T follicular helper cell (primary cell): ENCODE measurements at places on chromosomes 2 and 18.
A peak's percentile ranks its signal among the peaks of the same experiment; 100 is the strongest.

- DNase-seq = no peak
Observed at GRCh38 chr2:68889021-68889420, 17.8 kb upstream of the BMP10 start.

DNA sequence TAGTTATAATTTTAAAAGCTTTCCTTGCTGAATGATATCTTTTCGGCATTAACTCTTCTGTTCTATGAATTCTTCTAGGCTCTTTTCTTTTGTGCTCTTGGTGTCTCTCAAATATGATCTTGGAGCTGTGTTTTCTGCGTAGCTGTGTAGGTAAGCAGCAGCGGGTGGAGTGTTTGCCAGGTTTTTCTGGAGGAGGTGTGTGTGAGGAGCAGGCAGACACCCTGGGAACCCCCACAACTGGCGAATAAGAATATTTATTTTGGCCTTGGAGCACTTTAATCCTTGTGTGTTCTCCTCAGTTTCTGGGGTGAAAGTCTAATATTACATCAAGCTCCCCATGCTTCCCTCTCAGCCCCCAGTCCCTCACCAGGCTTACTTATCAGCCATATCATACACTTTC, 232.0 kb upstream of the FANCL start:
- DNase-seq = no peak

DNA sequence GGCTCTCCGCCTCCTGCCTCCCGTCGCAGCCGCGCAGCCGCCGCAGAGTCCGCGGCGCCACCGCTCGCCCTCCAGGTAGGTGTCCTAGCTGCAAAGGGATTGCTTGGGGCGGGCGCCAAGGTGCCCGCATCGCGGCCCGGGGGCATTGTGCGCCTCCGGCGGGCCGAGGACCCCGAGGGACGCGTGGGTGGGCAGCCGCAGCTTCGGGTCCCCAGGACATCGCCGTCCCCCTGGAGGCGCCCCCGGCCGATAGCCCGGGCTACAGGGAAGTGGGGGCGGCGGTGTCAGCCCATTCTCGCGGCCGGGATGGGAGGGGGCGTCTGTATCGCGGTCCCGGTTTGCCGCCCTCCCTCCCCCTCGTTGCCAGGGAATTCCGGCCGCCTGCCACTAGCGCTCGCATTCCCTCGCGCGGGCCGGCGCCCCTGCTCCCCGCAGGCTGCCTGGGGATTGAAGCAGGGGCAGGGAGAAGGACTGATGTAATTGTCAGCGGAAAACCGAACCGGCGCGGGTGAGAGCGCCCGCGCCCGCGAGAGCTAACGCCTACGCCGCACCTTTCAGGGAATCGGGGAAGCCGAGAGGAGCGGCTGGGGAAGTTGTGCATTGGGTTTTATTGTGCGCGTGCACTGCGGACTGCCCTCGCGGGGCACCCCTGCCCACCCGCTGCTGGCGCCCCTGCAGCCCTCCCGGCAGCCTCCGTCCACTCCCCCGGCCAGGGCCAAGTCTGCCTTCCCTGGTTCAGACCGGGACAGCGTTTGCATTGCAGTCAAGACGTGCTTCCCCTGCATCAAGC, 483 bp downstream of the OSBPL6 start:
- DNase-seq = no peak

DNA sequence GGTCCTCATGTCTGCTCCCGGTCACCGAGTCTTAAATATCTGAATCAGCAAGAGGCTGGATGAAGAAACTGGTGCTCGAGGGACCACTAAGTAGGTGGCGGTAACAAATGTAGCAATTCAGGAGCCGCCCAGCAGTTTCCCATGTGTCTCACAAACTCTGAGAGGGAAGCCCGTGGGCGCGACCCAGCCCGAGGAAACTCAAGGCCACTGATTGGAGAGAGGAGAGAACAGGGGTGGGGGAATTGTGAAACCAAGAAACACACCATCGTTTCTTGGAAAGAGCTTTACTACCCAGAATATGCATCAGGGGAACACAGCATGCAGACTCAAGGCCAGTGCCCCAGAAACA, 10.8 kb downstream of the MLPH start:
- no peak for DNase-seq

DNA sequence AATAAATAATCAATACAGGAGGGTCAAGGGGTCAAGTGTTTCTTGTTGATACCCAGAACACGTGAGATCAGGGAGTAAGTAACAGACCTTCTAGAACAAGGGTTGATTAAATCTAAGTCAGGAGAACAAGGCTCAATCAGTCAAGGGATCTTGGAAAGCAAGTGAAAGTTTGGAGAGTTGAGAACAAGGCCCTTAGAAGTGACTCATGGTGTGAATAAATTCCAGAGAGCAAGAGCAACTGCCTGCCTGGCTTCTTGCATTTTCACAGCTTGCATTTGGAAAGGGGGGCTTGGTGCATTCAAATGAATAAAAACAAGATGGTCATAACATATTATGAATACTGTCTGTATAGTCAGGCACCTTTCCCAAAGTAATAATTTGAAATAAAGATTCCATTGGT, 256.1 kb downstream of the DPP10 start:
- no peak for DNase-seq

- DNase-seq = no peak
Observed at GRCh38 chr18:80044072-80044471, 9.8 kb downstream of the RBFA start.

GRCh38 chr2:174919947-174920595, 85.1 kb downstream of the CHN1 start:
- no peak for DNase-seq

GRCh38 chr18:26159353-26159752, 25.7 kb downstream of the PSMA8 start:
- DNase-seq = no peak

DNA sequence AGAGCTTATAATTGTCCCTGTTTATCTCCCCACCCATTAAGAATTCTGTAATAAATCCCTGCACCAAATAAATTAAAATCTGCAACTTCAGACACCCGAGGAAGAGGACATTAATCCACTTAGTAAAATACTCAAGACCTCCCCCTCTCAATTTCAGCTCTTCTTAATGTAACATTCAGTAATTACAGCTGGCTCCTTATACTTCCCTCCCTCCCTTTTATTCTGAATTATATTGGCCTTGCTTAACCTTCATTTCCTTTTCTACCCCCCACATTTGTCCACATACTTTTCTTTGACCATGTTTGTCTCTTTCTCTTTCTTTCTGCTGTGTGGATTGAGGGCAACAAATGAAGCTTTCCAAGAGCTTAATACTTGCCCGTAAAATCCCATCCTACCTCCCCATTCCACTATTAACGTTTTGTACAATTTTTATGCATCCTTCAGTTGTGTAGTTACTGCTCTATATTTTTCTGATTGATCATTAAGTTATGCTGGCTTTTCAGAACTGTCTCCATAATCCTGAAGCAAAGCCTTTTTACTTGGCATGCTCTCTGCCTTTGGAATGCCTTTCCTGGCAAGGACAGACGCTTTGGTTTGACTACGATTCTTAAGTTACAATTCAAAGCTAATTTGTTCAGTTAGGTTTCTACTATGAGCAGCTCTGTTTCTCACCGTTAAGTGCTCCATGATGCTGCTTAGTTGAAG, 580.1 kb downstream of the ZEB2 start:
- DNase-seq = no peak

- DNase-seq = peak; percentile 12
Observed at GRCh38 chr2:54665436-54665856, 58.0 kb upstream of the EML6 start.

DNA sequence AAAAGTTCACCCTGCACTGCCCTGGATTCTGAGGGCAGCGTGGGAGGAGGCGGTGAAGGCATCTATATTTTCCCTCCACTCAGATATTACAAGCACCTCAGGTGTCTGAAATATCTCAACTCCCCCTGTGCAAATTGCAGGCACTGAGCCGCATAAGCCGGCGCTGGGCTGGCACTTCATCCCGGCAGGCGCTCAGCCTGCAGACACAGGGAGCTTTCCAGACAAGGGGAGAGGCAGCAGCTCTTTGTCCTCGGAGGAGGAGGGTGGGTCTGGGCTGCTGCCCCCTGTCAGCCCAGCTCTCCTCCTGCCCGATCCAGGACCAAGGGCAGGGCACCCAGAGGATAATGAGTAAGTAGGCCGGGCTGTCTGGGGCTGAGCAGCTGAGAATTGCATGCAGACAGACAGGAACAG, 189.3 kb upstream of the MYT1L start:
- DNase-seq = no peak

DNA sequence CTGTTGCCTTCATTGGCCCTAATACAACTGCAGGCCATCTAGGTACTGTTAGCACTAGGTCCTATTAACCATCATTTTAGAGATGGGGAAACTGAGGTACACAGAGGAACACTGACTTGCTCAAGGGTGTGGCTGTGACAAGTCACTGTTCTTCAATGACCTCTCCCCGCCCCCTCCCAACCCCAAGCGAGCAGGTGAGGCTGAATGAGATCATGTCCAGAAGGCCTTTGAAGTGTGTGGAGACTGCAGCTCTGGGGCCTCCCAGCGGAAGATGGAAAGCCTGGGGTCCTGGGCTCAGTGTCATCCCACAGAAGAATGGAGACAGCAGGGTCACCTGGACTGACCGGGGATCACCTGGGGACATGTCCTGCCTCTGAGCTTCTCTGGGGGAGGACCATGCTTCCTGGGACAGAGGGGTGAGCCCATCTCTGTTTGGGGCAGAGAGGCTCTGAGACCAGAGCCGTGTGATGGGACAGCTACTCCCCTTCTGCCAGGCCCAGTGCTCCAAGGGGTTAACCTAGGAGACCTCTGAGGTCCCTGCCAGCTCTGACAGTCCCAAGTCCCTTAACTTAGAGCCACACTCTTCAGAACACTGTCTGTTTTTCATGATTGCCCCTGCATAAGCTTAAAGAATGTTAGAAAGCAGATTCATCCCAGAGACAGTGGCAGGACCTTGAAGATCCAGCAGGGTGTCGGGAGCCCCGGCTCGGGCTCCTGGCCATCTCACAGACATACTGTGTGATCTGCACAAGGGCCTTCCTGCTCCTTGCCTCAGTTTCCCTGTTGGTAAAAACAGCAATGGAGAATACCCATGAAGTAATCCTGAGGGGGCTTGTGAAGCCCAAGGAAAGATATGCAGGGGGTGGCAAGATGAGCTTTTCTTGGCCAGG, 16.7 kb upstream of the FOSL2 start:
- no peak for DNase-seq

DNA sequence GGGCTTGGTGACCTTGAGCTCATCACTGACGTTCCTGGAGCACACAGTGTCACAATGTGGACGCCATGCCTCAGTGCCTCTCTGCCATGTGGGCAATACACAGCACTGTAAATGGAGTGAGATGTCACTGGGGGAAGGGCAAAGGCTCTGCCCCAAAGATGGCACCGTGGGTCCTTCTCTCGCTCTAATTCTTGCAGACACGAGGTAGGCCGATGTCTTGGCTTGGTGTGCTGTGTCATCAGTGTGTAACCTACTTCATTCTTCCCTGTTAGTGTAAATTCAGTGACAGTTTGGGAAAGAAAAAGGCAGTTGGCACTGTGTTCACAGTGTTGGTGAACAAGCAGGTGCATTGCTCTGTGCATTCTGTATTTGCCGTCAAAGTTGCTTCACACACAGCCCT, 309.3 kb upstream of the MYT1L start:
- DNase-seq = no peak

DNA sequence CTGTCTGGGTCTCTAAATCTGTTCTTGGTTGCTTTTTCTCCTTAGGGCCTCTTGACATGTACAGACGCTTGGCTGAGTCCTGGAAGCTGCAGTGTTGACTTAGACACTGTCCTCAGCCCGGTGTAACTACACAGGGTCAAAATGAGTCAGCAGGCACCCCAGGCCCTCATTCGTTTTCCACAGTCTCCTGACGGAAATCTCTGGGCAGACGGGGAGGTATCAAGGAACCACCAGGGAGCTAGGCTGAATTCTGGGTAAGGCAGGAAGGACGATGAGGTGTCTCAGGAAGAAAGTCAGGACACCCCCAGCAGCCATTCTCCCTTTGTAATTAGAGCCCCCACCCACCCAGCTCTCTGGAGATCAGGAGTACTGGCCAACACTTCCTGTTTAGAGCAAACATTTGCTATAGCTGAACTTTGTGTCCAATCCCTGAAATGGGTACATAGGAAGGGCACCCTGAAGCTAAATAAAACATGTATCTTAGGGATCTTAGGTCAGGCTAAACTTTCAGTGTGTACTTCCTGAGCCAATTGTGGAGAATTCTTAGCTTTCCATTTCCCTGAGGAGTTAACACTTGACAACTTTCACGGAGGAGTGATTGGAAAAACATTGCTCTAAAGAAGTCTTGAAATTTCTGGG, 23.9 kb upstream of the EPAS1 start:
- DNase-seq = no peak

- no peak for DNase-seq
Observed at GRCh38 chr2:26605195-26605998, 35.8 kb downstream of the CIB4 start.

DNA sequence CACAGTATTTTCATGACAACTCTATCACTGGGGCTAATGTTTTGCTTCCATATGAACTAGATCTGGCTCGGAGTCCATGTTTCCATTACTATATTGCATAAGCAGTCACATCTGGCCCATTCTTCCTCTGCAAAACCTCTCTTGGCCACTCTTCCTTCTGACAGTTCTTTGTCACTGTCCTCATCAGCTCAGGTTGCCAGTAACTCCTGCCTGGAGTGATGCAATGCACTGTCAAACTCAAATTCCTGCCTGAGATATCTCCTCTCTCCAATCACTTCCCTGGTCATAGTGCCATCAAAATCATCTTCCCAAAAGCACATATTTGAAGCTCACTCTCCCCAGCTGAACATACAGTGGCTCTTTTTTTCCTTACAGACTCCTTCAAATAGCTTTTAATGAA, 66.1 kb downstream of the COLEC12 start:
- DNase-seq = no peak

DNA sequence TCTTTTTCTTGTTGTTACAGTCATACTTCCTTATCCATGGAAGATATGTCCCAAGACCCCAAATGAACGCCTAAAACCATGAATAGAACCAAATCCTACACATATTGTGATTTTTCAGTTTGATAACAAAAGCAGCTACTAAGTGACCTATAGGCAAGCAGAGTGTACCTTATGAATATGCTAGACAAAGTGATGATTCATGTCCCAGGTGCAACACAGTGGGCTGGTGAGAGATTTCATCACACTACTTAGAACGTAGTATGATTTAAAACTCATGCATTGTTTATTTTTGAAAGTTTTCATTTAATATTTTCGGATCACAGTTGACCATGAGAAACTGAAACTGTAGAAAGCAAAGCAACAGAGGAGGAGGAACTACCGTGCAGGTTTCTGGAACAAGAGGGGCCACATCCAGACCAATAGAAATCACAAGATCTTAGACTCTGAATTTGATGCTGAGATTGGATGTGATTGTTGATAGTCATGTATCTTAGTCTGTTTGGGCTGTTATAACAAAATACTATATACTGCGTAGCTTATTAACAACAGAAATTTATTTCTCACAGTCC, 470.8 kb upstream of the VRK2 start:
- DNase-seq = no peak

GRCh38 chr18:43396266-43396665, 119.0 kb upstream of the SYT4 start:
- no peak for DNase-seq

DNA sequence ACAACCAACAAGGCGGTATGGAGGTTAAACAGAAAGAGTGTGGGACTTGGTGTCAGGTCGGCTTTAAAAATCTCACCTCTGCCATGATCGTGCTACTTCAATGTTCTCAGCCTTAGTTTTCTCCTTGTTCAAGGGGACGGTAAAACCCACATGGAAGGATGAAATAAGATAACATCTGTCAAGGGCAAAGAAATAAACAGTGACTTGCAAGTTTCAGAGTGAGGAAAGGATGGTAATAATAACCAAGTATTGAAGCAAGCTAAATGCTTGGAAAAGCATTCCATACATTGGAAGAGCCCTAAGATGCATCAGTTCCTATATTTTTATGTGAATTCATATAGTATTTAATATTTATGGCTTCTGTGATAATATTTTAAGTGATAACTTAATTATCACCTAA, 29.8 kb upstream of the LMAN1 start:
- no peak for DNase-seq
